ENCODE measurements at places on chromosomes 16 and 17. TPM values are rescaled to one million over a fixed set of nuclear protein-coding genes. Genes with fewer than 3 reads are reported as not detected.

The RAB26 gene
- 1.6 TPM for total RNA-seq

- no peak for DNase-seq
These were observed at the start of gene FBXO47 for GRCh38 chr17:38967290-38967738. TSS of gene FBXO47 (minus strand) at chr17:38967403. CDS start at chr17:38963025, 4,378 bp downstream.

DNA sequence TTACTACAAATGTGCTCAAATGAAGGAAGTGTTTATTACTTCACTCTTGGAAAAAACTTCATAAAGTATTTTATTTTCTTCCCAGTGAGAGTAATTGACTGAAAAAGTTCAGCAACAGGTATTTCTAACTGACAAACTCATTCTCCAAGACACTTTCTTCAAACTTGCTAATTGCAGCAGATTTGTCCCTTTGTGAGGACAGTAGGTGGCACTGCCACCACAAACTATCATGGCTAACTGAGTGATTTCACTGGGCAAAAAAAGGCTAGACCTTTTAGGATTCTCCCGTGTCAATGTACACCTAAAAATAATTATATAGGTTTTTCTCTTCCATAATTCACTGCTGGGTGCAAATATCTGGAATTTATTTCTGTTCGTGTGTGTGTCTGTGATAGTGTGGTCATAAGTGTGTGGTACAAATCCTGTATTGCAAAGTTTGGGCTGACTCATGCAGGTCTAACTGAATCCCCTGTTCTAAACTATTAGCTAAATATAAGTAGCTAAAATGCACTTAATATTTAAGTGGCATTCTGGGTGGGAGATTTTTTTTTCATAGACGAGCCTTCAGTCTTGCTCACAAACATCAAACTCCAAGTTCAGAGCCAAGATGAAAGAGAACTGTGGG is 3.9 kb downstream of the HS3ST3A1 start:
- DNase-seq = peak; percentile 74

GRCh38 chr16:67709050-67709449 is 10.1 kb downstream of the GFOD2 start:
- no peak for DNase-seq

DNA sequence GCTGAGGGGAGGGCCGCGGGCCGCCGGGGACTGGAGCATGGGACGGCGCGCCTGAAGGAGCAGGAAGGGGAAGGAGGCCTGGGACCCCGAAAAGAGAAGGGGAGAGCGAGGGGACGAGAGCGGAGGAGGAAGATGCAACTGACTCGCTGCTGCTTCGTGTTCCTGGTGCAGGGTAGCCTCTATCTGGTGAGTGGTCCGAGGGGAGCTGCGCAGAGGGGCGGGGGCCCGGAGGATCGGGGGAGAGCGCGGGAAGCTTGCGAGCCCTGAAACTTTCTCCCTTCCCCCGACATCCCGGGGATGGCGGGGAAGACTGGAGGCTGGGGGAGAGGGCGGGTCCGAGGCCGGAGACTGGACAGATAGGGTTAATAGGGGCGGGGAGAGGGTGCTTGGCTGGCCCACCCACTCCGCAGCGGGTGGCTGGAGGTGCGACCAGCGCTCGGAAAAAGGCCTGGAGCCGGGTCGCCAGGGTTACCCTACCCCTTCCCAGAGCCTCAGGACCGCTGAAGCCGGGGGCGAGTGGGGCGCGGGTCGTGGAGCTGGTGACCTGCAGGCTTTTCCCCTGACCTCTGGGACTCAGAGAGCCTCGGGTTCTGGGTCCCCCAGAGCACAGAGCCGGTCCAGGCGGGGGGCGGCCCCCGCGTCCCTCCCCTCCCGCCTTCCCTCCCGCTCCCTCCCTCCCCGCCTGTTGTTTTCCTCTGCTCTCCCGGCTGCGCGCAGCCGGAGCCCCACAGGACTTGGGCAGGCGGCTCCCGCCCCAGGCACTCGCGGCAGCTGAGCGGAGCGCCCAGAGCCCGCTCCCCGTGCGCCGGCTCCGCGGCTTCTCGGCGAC is 631 bp downstream of the NXPH3 start:
- DNase-seq = peak; percentile 35

Data from LHCN-M2 (cell line).